Liver (tissue), 10 donors: ENCODE measurements at places on chromosomes 13 and 19.

GRCh38 chr13:114224201-114224600 is 10.5 kb upstream of the CDC16 start:
- no peak for DNase-seq

DNA sequence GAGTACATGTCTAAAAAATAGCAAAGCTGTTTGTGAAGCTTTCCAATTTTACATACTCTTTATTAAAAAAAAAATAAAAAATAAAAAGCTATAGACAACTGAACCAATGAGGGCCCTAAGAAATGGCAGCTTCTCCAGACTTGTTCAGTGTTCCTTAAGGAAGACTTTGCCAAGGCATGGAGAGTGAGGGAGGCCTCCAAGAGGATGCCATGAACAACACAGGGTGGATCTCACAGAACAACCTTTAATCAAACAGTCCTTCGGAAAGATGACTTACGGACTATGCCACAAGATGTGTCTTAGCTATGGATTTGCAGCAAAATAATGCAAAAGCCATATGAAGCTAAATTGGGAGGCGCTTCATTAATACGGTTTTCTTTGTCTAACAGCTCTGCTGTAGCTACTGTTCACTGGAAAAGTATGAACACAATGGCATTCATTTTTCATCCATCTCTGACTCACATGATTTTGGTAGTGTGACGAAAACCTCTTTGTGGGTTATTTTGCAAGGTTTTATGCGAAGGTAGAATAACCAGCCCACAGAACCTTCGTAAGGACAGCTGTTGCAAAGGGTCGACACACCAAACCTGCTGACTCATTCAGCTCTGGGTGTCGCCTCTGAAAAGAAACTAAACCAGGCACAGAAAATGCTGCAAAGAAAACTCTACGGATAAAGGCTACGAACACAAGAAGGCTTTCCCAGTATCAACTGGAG is 27.7 kb downstream of the EFNB2 start:
- no peak for DNase-seq

DNA sequence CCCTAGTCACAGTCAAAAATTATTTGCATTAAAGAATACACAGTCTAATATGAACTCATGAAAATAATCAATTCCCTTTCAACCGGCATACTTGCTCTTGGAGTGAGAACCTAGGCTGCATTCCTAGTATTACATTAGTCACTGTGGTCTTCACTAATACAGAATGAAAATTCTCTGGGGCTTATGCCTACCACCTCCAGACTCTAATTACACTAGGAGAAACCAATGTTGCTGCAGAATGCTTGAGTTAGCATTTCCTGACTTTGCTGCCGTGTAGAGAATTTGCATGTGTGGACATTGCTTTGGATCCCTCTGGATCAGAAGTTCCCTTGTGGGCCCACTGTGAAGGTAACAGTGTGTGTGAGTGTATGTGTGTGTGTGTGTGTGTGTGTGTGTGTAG is 87.8 kb downstream of the CCNA1 start:
- no peak for DNase-seq

DNA sequence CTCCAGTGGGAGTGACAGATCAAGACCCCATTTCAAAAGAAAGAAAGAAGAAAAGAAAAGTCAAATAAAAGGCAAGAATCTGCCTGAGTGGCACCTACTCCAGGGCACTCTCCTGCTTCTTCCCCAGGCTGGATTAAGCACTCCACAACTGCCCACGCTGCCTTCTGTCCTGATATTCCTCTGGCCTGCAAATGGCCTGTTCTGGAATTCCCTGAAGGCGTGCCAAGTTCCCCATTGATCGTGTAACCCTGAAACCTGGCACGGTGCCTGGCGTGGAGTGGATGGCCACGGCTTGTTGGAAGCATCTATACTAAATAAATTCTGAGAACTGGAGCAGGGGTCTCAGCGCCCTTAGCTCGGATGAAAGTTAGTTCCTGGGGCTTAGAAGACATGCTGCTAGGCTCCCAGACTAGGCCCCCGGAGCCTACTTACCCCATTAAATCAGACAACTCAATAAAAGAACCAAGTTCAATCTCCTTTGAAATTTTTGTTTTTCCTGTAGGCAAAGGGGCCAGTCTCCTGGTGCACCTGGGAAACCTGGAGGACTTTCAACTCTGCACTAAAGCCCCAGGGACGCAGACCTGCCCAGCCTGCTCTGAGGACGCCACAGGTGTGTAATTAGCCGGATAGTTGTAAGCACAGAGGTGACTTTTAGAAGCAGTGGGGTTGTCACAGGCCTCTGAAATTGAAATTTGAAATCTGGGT is 21.9 kb downstream of the ANKRD27 start:
- DNase-seq: peak; percentile 67

DNA sequence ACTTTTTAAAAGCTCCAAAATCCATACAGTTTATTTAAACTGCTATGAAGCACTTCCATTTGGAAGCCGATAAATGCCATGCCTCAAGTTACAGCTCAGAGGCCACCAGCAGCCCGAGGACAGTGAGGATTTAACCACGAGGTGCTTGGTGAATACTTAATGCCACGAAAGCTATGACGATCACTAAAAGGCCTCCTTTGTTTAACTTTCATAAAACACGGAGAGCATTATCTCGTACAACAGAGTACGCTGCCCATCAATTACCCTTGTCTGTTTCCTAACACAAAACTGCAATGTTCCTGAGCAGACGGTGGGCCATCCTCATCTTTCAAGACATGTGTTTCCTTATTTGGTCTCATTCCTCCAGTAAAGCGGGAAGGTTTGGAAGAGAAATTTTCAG is 58.4 kb downstream of the PEPD start:
- DNase-seq: no peak

GRCh38 chr13:79457948-79458347 is 23.0 kb upstream of the NDFIP2 start:
- no peak for DNase-seq

- no peak for DNase-seq
Measured at GRCh38 chr13:42017264-42017663, 31.2 kb upstream of the DGKH start.

DNA sequence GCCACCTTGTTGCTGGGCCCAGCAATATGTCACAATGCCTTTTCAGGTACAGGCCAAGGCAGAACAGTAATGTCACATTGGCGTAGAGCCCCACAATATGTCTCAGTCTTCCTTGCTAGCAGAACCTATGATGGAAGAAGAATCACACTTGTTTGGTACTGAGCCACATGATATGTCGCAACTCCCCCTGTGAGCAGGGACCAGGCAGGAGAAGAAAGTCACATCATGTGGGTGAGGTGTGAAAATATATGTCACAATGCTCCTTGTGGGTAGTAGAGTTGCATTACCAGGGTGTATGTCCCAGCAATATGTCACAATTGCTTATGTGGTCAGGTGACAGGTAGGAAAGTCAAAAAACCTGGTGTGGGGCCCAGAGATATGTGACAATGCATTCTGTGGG is 7.1 kb upstream of the ZNF91 start:
- no peak for DNase-seq

- no peak for DNase-seq
Measured at GRCh38 chr19:33638167-33639034, 16.6 kb downstream of the CHST8 start.

DNA sequence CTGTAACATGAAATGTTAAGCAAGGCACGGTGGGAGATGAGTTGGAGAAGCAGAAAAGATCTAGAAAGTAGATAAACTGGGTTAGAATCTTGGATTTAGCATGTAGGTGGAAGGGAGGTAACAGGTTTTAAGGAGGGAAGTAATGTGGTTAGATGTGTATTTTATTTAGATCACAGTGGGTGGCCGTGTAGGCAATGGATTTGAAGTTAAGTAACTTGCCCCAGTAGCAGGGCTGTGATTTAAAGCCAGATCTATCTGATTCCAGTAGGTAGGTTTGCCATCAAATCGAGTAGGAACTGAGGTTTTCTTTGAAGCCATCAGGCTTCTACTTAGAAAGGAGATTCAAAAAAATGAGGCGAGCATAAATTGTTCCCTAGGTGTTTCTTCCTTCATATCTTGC is 50.6 kb upstream of the IL17D start:
- no peak for DNase-seq

GRCh38 chr19:44684892-44685863 is 13.8 kb upstream of the CEACAM16 start:
- no peak for DNase-seq

DNA sequence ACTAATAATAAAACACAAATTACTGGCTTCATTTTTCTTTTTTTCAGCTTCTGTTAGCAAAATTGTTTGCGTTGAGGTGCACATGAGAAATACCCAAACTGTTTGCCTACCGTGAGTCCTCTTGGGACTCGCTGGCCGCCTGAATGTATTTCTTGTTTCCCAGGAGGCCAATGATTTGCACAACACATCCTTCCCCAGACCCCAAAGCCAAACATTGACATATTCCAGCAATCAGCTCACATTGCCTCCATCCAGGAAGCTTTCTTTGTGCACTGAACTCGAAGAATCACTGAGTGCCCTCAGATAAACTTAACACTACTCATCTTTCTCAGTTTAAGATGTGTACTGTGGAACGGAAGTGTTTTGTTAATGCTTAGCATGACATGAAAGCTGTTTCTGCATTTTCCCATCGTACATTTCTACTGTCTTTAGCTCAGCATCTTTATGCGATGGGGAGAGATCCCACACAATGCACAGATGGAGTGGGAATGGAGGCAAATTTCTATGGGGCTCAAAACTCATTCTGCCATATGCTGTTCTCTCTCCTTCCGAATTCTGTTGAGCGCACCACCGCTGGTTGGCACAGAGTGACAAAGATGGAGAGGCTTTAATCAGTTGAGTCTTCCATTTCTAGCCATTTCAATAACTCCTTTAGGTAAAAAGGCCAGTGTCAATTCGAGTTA is 399.5 kb downstream of the RFC3 start:
- DNase-seq: no peak

GRCh38 chr19:54451997-54452396 is 3.0 kb downstream of the LENG8 start:
- DNase-seq: no peak

DNA sequence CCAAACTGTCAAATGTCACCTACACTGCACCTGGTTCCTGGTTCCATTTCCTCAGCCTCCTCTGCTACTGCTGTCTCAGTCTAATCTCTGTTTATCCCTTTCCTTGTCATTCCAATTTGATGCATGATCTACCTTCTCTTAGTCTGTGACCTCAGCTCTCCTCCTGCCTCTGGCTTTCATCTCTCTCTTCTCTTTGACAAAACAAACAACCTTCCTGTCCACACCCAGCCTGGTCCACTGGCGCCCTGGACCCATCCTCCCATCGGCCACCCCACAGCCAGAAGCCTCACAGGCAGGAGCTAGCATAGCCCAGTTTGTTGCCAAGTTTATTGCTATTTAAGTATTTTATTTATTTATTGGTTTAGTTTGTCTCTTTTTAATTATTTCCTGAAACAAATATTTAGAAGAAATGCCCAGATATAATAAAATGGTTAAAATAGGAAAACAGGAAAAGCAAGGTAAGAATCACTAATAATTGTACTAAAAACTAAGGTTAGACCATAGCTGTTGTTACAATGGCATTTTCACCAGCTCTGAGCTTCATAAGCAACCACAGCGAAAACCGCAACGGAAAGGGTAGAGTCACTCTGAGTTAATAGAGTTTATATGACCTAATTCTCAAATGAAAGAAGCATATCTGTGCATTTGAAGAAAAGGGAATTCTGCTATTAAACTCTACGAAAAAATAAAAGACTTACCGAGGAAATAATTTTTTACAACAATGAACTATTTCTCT is 68.6 kb downstream of the EFNB2 start:
- DNase-seq: no peak

- no peak for DNase-seq
Measured at GRCh38 chr13:40609972-40610726, 56.3 kb downstream of the FOXO1 start.

DNA sequence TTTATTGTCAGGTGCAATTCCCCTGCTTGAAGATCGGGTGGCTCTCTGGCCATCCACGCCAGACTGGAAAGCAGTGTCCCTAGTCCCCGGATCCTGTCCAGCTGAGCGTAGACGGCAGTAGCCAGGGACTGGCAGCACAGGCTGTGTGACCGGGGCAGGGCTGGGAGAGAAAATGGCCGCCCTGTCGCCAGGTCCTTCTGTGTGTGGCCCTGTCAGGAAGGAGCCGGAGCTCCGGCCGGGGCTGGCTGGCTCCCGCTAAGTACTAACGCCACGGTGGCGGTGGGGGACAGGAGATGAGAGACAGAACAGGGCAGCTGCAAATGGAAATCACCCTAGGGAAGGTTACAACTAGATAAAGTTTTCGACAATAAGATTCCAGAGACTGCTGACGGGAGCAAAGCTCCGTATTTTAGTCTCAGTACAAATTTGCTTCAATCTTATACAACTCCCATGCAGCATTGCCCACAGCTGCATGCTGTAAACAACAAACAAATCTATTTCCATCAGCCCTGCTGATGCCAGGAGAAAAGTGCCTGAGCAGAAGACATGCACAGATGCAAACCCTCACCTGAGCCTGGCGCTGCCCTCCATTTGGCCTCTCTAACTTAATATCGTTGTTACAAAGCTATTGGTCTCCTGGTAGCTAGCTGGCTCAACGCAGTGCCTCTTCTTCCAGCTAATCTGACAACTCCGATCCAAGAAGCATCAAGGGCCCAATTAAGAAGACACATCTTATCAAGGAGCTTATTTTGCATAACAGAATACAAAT is 253.0 kb downstream of the TSHZ3 start:
- DNase-seq: no peak

DNA sequence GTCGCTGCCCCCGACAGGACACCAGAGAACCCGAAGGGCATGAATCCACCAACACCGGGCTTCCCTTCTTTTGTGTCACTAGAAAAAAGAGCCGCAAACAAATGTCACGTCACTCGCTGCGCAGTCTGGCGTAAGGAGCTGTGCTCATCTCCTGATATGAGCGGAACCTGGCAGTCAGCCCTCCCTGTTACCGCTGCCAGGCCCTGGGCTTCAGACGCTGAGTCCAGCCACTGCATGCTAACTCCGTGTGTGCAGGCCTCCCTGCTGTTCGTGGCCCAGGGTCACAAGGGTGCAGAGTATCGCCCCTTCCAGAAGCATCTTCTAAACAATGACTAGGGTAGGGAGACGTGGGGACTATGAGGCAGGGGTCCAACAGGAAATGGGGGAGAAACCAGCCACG is 71.3 kb downstream of the SLC7A1 start:
- DNase-seq: no peak

DNA sequence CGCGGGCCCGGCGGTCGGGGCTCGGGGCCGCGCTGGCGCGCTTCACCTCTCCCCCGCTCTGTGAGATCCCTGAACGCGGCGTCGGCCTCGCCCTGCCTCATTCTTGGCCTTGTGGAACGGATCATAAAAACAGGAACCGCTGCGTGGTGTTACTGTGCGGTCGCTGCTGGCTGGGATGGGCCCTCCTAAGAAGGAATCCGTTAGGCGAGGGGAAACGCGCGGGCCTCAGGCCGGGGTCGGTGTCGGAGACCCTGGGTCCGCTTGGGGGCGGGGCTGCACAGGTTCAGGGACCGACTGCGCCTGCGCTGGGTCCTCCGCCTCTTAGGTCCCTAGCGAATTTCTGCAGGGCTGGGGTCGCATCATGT is 381 bp downstream of the CKAP2 start:
- DNase-seq: peak; percentile 85

- DNase-seq: no peak
Measured at GRCh38 chr19:32542477-32543108, 38.4 kb upstream of the PDCD5 start.
